ENCODE measurements at places on chromosomes 12 and 14.

GRCh38 chr12:48000878-48001504 is 3.3 kb downstream of the COL2A1 start:
- peak; percentile 69 for DNase-seq

DNA sequence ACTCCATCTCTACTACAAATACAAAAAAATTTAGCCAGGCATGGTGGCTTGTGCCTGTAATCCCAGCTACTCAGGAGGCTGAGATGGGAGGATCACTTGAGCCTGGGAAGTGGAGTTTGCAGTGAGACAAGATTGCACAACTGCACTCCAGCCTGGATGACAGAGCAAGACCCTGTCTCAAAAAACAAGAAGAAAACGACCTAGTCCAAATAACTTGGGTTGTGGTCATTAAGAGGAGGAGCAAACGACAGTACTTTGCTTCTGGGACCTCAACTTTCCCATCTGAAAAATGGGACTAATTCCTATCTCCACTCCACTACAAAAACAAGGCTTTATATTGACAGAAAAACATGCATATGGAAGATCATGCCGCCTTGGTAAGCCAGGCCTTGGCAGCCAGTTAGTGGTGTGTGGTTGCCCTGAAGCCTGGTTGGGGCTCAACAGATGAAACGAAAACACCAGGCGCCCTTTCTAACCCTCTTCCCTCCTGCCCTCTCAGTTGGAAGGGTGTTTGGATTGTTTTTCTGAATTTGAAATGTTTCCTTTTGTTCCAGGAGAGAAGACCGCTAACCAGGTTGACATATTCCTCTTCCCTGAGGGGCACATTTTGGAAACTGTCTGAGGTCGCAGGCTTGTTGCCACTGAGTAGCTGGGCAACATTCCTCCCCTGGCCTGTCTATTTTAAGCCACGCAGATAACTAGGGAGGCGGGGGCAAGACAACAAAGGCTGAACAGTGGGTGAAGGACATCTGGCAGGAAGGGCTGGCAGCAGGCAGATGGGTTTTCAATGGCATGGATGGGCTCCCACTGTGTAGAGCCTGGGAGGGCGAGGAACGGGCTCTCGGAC is 13.7 kb upstream of the VPS37B start:
- peak; percentile 66 for DNase-seq

DNA sequence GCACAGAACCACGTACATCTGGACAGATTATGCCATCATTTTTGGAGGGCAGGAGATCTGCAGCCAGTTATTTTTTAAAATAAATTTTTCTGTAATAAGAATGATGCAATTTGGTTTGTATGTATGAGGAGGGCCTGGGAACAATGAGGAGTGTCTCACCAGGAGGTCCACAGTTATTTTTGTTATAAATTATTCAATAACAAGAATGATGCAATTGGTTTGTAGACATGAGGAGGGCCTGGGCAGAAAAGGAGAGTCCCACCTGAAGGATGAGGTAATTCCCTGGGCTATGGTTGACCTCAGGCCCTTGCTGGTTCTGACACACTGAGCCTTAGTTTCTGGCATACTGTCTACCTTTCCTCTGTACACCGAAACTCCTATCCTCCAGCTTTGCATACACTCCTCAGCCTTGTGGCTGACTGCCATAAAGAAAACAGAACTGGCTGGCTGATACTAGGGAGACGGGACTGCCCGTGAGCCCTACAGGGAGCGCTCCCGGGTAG is 9.0 kb upstream of the DCD start:
- no peak for DNase-seq

DNA sequence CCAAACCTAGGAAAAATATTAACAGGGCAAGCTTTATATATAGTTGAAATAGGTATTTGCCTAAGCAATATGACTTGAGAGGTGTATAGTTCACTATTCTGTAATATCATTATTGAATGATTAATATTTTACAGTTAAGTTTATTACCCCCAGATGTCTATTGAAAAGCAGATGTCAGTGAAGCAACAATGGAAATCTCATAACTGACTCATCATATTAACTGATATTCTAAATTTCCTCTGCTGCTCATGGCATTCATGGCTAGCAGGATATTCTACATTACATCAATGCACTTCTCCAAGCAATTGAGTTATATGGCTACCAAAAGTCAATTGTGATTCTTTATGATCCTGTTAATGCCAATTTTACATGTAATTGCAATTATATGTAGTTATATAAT is 9.7 kb upstream of the MAGOHB start:
- DNase-seq, result no peak

DNA sequence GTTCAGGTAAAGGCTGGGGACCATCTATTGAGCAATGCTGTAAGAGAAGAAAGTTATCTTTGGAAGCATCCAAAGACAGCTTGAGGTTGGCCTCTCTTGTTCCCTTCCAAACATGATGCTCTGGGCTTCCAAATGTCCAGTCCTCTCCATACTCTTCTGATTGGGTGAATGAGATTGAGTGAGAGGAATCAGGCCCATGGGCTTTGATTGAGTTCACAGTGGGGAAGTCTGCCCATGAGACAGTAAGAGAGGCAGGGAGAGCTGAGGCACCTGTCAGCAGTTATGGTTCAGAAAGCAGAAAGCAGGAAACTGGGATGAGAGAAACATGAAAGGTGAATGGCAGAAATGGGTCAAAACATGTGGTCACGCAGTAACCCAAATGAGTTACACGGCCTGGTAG is 1006.9 kb downstream of the VRK1 start:
- DNase-seq, result no peak

- peak; percentile 9 for DNase-seq
These were observed 903 bp downstream of the PARPBP start for GRCh38 chr12:102120886-102121285.

DNA sequence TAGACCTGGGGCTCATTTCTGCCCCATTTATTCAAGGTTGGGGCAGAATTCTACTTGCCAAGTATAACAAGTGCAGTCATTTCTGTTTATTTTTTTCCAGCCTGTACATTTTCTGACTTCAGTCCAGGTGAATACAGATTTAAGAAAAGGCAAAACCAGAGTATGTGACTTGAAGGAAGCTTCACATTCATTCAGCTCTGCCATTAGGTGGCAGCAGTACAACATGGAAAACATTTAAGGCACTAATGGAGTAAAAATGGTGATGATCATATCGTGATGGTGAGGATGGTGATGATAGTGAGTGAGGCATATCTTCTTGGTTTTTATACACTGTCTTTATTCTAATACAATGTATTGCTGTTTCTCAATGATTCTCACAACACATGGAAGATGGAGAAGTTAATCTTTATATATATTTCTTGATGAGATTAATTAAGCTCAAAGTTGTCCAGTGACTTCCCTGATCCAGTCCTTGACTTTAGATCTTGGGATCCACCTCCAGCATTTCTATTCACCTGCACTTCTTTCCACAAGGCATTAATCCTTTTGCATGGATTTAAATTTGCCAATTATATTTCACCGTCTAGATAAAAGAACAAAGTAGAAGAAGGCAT is 176.7 kb upstream of the SEL1L start:
- peak; percentile 39 for DNase-seq

DNA sequence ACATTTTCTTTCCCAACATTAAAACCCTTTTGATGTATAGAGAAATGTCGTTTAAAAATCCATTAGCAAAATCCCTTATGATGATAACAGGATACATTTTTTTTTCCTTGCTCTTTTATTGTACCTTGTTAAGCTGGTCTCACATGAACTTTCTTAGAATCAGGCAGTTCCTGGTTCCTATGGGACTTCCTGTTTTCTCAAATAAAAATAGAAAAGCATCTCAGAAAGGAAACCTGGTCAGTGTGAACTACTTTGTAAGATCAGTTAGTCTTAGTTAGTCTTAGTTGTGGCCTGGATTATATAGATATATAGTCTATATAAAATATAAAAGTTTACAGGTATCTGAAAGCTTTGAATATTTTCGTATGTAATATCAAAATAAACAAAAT is 40.3 kb downstream of the LEMD3 start:
- no peak for DNase-seq

- DNase-seq, result no peak
These were observed 98.1 kb downstream of the WIF1 start for GRCh38 chr12:65022960-65023359.

- DNase-seq, result no peak
These were observed 538.1 kb downstream of the C12orf50 start for GRCh38 chr12:87491089-87491488.

DNA sequence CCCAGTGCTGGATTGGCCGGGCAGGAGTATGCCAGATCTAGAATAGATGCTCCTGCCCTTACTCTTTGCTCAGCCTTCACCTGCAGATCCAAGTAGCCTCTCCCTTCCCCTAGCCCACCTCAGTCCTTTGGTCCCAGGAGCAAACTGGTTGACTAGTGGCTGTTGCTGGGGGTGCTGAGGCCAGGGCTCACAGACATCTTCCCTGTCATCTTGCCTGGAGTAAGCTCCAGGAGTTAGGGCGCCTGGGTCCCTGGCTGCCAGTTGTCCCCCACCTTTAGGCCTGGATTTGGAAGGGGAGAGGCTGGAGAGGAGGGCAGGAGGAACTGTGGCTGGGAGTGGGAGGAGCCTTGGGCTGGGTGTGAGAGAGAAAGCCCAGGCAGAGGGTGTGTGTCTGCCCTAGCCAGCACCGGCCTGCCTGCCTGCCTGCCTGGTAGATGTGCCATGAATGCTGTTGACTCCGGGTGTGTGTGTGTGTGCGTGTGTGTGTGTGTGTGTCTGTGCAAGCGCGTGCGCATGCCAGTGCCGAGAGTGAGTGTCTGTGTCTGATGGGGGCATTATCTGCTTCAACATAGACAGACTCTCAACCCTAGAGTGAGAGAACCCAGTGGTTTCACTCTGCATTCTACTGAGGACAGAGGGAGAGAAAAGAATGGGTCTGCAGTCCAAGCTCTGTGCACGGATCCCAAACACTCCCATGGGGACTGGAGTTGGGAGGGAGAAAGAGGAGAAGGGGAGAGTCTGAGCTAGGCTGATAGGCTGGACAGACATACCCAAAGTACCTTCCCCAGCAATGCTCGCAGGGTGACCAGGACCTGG is 845 bp upstream of the RARG start:
- DNase-seq, result peak; percentile 65

- DNase-seq, result no peak
These were observed 10.8 kb downstream of the DPF3 start for GRCh38 chr14:72883109-72883508.

GRCh38 chr12:4859478-4860210 is 50.1 kb upstream of the KCNA1 start:
- DNase-seq, result no peak

- DNase-seq, result no peak
These were observed 363.4 kb downstream of the NUAK1 start for GRCh38 chr12:105775343-105775742.

DNA sequence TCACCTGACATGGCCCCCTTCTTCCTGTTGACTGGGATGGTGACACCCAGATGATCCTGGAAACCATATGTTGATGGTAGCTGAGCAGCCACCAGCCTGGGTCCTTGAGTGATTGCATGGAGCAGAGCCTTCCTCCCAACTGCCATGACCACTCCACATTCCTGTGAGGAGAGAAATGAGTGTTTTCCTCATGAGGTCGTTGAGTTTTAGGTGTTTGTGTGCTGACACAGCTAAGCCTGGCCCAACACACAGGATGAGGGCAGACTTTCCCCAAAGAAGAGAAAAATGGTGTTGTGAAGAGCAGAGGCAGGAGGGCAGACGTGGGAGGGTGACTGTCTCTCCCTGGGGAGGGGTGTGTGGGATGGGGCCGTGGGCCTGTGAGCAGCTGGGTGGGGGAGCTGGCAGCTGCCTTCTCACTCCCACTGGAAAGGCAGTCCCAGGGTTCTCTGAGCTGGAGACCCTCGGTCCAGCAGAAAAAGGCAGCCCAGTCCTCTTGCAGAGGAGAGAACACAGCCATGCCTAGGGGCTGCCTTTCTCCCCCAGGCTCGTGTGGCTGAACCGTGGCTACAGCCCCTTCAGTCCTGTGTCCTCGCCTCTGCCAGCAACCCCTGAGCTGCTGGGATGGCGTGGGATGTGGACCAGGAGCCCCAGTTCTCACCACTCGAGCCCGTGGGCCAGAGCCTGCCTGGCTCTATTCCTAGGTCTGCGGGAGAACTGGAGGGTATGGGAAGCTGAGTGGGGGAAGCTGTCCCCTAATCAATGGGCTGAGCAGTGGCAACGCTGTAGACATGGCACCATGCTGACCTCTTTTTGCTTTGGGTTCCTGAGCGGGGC is 257.0 kb downstream of the ADGRD1 start:
- no peak for DNase-seq

DNA sequence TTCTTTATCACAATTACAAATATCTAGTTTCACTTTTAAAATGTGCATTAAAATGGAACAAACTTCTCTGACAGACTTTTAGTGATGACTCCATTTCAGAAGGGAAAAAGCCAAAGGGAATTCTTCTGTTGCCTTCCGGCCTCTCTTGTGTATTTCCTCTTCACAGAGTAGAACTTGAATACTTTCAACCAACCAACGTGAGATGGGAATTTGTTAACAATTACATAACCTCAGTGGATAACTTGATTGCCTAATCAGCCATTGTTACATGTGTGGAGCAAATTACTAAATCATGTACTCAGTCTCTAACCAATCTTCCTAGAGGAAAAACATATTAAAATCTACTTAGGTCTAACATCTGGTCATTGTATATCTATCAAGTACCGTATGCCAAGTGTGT is 291.1 kb downstream of the SYT1 start:
- DNase-seq, result no peak

- DNase-seq, result peak; percentile 71
These were observed 785 bp upstream of the ACTN1 start for GRCh38 chr14:68979722-68980451.

- DNase-seq, result no peak
These were observed 72.1 kb upstream of the SRSF5 start for GRCh38 chr14:69694730-69695281.

- no peak for DNase-seq
These were observed 29.3 kb upstream of the PDE3A start for GRCh38 chr12:20339060-20339459.

DNA sequence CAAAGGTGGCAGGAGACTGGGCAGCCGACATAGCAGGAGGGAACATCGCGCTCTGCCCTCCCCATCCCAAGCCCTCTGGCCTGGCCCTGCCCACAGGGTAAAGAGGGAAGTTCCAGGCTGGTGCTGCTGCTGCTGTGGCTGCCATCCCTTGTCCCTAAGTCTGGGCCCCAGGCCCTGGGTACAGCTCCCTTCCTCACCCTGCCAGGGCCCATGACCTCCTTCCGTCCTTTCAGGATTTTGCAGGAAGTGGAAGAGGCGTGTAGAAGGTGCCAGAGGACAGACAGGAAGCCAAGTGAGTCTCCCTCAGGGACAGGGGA is 14.7 kb upstream of the NCOR2 start:
- DNase-seq, result no peak

GRCh38 chr14:54475187-54475899 is 13.4 kb downstream of the GMFB start:
- DNase-seq, result no peak

DNA sequence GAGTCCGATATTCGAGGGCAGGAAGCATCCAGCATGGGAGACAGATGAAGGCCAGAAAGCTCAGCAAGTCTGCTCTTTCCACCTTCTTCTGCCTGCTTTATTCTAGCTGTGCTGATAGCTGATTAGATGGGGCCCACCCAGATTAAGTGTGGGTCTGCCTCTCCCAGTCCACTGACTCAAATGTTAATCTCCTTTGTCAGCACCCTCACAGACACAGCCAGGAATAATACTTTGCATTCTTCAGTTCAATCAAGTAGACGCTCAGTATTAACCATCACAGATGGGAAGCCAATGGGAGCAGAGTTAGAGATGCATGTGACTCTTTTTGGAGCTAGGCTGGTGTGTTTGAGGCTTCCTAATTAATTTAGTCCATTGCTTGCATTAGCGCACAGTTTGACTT is 17.0 kb downstream of the C12orf75 start:
- no peak for DNase-seq

GRCh38 chr12:47527816-47528215 is 178.0 kb downstream of the RPAP3 start:
- no peak for DNase-seq

GRCh38 chr12:57629897-57630471 is 3.0 kb downstream of the B4GALNT1 start:
- DNase-seq, result no peak

Data from iPS-NIHi11 (cell line).